ENCODE measurements at places on chromosomes 12 and 14.

- no peak for DNase-seq
These were observed 147.5 kb downstream of the KITLG start for GRCh38 chr12:88432531-88433490.

DNA sequence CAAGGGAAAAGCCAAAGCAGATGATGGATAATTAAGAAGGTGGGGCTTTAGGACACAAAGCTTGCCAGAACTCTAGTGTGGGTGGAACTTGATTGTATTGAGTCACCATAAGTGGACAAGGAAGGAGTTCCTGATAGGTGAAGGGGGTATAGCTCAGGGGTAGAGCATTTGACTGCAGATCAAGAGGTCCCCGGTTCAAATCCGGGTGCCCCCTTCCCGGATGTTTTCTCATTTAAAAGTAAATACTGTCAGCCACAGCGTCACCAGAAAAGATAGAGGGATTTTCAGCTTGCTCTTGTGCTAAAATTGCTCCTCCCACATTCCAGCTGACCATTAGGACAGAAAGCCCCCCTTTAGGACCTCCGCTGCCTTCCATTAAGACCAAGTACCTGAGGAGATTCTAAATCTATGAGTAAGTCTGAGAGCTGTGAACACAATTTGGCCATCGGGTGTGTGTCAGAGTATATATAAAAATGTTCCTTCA, 36.6 kb downstream of the DCAF4 start:
- no peak for DNase-seq

DNA sequence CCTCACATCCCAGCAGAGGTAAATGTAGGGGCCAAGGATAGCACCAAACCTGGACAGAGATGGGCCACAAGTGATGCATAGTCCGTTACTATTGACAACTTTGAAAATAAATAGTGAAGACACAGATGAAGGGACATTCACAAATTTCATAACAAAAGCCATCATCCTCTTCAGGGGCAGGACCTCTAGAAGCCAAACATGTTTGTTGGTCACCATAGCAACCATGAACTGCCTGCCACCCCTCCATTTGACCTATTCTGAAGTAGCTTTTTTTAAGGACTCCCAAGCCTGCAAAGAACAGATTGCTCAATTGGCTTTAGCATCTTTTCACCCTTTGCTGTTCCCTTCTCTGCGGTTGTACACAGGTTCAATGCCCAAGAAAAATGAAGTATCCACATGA, 35.7 kb upstream of the MDM1 start:
- no peak for DNase-seq

DNA sequence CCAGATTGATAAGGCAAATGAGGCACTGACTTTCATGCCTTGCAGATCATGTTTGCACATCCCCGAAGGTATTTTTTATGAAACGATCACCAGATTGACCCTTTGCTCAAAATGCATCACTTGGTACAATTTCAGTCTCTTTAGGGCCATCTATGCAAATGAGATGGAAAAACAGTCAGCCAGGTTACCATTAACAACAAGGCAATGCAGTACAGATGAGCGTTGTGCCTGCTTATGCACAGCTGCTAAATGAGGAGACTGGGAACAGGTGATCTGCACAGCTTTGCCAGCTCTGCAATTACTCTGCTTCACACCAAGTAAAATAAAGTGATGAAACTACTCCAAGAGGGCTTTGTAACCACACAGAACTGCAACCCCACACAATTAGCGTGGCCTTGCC, 26.1 kb upstream of the PLEKHG7 start:
- DNase-seq: no peak

DNA sequence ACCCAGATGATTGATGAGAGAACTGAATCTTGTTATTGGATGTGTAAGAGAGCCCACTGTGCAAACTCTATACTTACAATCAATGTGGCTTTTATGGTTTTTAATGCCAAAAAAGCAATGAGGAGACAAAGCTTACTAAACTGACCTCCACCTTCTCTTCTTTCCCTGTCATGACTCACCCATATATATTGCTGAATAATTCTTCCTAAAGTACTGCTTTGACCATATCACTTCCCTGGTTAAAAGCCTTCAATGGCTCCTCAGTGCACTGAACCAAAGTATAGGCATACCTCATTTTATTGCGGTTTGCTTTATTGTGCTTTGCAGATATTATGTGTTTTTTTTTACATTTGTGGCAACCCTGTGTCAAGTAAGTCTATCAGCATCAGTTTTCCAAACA, 138.4 kb upstream of the PELI2 start:
- no peak for DNase-seq

Measured in hematopoietic multipotent progenitor cell treated with erythropoietin and hydrocortisone succinate and interleukin-3 and kit ligand, for 17 days (in vitro differentiated cells).